ENCODE measurements at places on chromosomes 2 and 18.

- DNase-seq = no peak
These were observed 12.3 kb upstream of the TTR start for GRCh38 chr18:31579375-31579774.

DNA sequence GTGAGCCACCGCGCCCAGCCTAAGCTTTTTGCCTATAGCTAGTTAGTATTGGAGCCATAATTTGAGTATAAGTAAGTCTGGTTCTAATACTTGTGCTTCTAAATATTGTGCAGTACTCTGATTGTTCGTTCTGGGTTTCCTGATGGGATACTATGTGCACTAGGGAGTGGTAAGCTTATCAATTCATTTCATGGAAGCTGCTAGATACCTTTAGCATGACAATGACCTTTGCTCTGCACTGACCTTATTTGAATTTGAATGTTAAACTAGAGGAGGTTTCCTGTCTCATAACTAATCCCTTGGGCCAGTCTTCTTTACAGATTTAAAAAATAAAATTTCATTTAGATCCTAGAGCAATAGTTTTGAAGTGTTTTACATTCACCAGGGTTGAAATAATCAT lies 125.1 kb downstream of the GPD2 start:
- DNase-seq = no peak

GRCh38 chr2:179606141-179606540 lies 255.3 kb downstream of the ZNF385B start:
- DNase-seq = no peak

- no peak for DNase-seq
These were observed 43.2 kb upstream of the SKA1 start for GRCh38 chr18:50331691-50332090.

- DNase-seq = no peak
These were observed 33.7 kb upstream of the PDIA6 start for GRCh38 chr2:10846110-10846861.

- no peak for DNase-seq
These were observed 36.7 kb downstream of the RND3 start for GRCh38 chr2:150450765-150451164.

- no peak for DNase-seq
These were observed 72.7 kb downstream of the LRP1B start for GRCh38 chr2:142058149-142058548.

DNA sequence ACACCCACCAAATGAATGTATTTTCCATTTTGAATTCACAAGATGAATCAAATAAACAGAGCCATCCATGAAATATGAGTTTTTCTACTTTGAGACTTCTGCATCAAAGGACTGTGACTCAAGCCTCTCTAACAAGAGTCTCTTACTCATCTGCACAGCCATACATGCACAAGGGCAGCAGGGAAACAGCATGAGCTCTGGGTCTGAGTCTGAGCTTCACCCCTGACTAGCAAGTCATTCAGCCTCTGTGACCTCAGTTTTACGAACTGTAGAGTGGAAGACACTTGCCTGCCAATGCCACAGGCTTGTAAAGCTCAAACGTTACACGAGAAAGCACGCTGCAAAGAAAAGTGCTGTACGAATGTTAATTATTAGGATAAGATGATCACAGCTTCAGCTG lies 42.9 kb downstream of the MREG start:
- DNase-seq = no peak

GRCh38 chr2:119449521-119449920 lies 17.9 kb downstream of the TMEM37 start:
- DNase-seq = no peak

All from 8988T (cell line).